ENCODE measurements at places on chromosomes 11 and 22.

- peak; percentile 56 for DNase-seq
These were observed 28.5 kb downstream of the POU2AF3 start for GRCh38 chr11:111326824-111327223.

- DNase-seq, result no peak
These were observed 26.1 kb downstream of the PTPRJ start for GRCh38 chr11:48006301-48006992.

DNA sequence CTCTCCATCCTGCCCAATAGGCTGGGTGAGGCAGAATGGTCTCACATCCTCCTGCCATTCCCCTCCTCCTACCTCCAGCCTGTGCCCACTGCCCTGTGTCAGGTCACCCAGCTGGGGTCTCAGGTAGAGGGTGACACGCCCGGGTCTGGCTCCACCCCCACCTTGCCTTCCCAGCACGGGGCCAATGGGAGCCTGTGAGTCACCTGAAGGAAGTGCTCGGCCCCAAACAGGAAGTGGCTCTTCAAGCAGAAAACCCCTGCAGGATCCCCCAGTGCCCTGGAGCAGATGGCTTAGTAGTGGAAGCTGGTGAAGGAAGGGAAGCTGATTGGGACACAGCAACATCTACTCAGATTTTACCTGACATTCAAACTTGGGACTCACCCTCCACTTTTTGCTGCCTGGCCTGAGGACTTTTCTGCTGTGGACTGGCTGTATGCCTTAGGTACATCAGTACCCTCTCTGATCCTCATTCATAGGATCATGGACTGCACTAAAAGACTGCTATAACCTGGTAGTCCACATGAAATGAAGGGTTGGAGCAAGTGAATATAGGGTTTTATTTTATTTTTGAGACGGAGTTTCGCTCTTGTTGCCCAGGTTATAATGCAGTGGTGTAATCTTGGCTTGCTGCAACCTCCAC is 33.4 kb downstream of the GDPD5 start:
- no peak for DNase-seq

- DNase-seq, result no peak
These were observed 7.6 kb upstream of the MSANTD2 start for GRCh38 chr11:124807660-124808270.

DNA sequence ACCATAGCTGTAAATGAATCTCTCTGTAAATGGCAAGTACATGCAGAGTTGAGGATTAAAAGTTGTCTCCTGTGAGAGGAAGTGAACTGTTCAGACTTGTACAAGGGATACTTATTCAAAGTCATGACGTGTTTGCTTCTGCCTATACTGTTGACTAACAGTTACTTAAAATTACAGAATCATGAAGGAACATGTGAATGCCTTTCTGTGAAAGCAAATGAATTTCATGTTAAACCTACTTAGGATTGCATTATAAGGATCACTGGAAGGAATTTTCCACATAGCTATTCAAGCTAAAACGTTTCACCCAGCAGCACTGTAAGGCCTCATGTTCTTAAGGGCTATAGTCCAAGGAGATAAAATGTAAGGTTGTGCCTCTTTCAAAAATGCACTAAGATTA is 93.4 kb upstream of the BIRC3 start:
- no peak for DNase-seq

DNA sequence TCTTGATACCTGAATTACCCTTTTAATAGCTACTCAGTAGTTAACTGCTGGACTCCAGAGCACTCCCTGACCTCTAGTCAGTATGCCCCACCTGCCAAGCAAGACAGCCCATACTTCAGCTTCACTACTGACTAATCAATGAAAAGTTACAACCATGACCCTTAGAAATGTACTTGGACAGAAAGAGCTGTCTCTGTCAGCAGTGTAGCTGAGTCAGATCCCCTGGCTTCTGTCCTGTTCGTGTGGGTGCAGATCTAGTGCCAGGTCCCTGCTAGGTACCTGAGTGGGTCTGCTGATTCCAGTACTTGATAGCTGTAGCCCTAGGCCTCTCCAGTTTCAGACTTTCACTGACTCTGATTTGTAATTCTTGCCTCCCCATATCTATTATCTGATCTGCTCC is 265.8 kb upstream of the POU2AF2 start:
- DNase-seq, result no peak

- DNase-seq, result no peak
These were observed 37.9 kb upstream of the PLET1 start for GRCh38 chr11:112298535-112298934.

DNA sequence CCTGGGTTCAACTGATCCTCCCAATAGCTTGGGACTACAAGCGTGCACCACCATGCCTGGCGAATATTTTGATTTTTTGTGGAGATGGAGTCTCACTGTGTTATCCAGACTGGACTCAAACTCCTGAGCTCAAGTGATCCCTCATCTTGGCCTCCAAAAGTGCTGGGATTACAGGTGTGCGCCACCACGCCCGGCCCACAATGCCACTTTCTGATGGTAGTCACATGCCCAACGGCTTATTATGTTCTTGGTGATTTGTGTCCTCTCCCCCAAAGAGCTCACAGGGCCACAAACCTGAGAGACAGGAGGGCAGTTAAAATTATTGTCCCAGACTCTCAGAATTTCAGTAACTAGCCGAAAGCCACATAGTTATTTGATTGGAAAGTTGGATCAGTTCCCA is 9.6 kb downstream of the GRIK4 start:
- no peak for DNase-seq

DNA sequence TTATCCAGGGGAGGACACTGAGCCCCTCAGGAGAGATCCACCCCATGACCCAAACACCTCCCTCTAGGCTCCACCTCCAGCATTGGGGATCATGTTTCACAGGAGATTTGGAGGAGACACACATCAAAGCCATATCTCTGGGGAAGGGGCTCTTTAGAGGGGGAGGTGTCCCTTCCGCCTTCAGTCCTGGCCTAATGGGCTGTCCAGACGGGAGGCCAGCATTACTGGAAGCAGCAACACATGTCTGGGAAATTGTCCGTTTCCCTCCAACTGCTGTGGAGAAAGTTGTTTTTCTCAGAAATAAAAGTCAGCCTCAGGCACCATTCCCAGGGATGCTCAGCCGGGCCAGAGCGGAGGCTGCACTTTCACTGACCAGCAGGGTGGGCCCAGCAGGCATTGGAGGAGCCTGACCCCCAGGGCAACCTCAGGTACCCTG is 9.5 kb downstream of the CACNA1I start:
- DNase-seq, result no peak

DNA sequence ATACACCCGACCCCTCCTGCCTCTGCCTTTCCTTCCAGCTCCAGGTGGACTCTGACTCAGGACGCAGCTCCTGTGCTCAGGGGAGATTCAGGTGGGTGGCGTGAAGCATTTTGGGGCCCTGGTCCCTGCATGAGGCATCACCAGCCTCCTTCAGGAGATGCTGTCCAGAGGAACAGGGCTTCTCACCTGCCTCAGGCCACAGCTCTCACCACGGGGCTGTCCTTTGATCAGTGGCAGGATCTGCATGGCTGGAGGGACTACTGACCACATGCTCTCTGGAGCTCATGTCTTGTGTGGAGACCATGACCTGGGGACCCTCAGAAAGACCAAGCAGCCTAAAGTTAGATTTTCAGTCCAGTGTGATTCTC is 58.8 kb downstream of the GGTLC2 start:
- no peak for DNase-seq

GRCh38 chr22:37284805-37285355 is 2.6 kb downstream of the CYTH4 start:
- DNase-seq, result no peak

DNA sequence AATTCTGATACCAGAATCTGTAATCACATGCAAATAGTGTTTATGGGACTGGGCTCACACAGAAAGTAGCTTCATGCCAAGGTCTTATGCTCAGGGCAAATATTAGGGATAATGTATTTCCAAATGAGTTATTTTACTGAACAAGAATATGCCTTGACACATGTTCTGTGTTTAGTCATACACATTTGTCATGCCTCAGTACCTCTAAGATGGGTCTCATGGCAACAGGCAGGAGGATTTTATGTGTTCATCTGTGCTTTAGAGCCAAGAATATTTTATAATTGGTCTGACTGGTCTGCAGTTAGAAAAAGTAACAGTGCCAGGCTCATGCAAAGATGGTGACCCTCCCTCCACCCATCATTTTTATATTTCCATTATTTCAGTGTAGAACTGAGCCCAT is 49.1 kb downstream of the JAM3 start:
- DNase-seq, result no peak

- no peak for DNase-seq
These were observed 1.3 kb upstream of the NADSYN1 start for GRCh38 chr11:71451596-71452198.

GRCh38 chr11:2301631-2302305 is at the start of the genes C11orf21 and TSPAN32:
C11orf21 (minus strand) TSS chr11:2301918; CDS start chr11:2301808, 110 bp downstream.
TSPAN32 (plus strand) TSS chr11:2302013; CDS start chr11:2302150, 137 bp downstream.
- no peak for DNase-seq

DNA sequence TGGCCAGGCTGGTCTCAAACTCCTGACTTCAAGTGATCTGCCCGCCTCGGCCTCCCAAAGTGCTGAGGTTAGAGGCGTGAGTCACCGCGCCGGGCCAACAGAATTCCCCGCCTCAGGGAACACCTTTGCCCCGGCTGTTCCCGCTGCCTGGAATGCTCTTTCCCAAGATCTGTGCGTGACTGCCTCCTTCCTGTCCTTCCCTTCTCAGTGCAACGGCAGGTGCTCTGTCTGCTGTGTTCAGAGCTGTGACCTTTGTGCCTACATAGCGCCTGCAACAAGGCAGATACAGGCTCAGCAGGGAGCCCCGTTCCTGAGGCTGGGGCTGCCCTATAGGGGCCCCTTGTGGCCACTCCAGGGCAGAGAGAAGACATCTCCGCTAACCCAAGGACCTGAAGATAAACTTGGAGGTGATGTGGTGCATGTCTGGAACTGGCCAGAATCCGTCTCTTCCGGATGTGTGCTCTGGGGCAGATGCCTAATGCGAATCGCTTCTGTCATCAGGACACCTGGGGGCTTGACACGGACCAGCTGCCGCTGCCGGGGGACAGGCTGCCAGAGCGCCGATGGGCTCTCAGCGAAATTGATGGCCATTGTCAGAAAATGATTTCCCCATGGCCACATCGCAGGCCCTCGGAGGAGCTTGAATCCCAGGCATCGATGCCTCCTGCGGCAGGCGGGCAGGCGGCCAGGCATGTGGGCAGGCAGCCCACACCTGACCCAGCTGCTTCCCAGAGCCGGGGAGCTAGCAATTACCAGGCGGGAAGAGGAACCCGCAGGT is 43.5 kb upstream of the TCF20 start:
- DNase-seq, result no peak

GRCh38 chr22:45845076-45845487 is 131.9 kb downstream of the WNT7B start:
- no peak for DNase-seq

DNA sequence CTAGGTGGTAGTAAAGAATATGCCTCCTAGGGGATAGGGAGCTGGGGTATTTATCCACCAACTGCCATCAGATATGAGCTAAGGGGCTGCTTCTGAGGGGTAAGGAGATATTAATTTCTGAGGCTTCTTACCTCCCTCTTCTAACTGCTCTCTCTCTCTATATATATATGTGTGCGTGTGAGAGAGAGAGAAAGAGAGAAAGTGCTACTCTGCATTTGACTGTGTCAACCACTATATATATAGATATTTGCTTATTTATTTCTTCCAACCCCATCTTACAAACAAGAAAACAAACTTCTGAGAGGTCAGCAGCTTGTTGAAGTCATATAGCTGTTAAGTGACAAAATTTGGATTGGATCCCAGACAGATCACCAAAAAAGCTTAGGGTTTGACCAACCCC is 5.9 kb upstream of the HEPACAM start:
- DNase-seq, result no peak

- no peak for DNase-seq
These were observed 326.3 kb downstream of the NTM start for GRCh38 chr11:131696690-131697089.

DNA sequence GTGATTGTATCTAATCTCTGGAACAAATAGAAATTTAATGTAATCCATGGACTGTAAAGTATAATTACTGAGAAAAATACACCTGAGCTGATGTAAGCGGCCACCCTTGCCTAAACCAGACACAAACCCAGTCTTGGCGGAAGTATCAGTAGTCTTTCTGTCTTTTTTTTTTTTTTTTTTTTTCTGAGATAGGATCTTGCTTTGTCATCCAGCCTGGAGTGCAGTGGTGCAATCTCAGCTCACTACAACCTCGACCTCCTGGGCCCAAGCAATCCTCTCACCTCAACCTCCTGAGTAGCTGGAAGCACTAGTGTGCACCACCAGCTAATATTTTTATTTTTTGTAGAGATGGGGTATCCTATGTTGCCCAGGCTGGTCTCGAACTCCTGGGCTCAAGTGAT is 5.5 kb upstream of the CXCR5 start:
- DNase-seq, result no peak

DNA sequence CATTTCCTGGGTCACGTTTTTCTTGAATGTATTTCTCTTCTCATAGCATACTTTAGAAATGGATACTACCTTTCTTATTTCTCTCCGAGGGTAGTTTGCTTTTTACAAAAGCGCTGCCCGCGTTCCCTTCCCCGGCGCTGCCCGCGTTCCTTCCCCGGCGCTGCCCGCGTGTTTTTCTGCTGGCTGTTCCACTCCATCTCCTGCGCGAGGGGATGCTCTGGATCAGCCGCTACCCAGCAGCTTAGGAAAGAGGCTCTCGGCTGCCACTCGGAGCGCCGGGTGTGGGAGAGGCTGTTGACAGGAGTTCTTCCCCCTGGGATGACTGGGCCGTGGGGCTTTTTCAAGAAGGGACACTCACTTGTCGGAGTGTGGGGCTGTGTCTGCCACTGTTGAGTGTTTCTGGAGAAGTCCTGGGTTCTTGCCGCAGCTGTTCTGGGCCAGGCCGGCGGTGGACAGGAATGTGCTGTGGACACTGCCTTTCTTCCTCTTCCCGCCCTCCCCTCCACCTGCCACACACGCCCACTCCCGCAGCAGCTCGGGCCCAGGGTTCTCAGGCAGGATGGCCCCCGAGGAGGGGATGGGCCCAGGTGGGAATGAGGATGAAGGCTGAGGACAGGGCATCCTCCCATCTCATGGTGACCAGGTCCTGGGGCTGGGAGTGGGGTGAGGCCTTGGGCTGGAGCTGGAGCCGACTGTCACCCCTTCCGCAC is 30.6 kb downstream of the GLB1L2 start:
- DNase-seq, result no peak

DNA sequence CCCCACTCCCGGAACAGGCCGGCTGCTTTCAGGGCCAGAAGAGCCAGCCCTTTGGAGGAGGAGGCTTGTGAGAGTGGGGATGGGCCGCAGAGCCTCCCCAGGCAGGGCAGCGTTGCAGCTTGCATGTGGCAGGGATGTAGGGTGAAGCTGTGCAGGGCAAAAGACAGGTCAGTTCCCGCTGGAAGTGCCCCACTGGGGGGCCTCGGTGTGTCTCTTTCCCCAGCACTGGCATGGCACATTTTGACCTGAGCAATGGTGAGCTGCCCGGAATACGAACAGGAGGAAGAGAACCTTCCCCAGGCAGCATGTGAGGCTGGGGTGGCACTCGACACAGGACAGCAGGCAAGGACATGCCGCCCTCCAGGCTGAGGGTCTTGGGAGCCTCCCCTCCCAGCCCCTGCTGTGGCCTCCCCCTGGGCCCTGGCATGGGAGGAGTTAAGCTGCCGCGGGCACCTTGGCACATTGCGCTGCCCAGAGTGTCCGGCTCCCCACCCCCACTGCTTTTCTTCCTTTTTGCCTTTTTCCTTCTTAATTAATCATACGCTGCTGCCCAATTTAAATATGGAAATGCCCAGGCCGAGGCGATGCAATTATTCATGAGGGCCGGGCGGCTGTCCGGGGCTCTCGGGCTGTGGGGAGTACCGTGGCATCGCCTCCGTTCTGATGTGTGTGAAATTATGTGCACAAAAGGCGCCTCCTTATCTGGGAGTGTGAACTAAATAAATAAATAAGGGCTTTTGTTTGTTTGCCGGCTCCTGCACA is 76.0 kb upstream of the WNT7B start:
- DNase-seq, result no peak

All from LNCaP clone FGC (cell line).